ENCODE measurements at places on chromosomes 7 and 10. TPM values are rescaled to one million over a fixed set of nuclear protein-coding genes. Genes with fewer than 3 reads are reported as not detected.

The NPSR1 gene
- not detected for total RNA-seq

The MTPN gene
- total RNA-seq: 83.3 TPM

The STAM gene
- 23.7 TPM for total RNA-seq

The ZNF467 gene
- 4.2 TPM for total RNA-seq

The PRTFDC1 gene
- total RNA-seq: 15.4 TPM

The JCAD gene
- total RNA-seq: 26.1 TPM

The SORCS3 gene
- total RNA-seq: 1.4 TPM

The SPRN gene
- total RNA-seq: 0.82 TPM

The FKBP6 gene
- not detected for total RNA-seq

The ANXA8 gene
- 9.3 TPM for total RNA-seq

The STRA8 gene
- not detected for total RNA-seq

The MRLN gene
- total RNA-seq: 120 TPM

The HELLS gene
- total RNA-seq: 39.9 TPM

The ASIC3 gene
- 0.51 TPM for total RNA-seq

The LLCFC1 gene
- not detected for total RNA-seq

The GIMAP7 gene
- 8.2 TPM for total RNA-seq

The GPR158 gene
- 0.10 TPM for total RNA-seq

The PLXNA4 gene
- 5.7 TPM for total RNA-seq

The DRGX gene
- total RNA-seq: not detected

The C10orf143 gene
- total RNA-seq: 0.82 TPM

The TRPV6 gene
- total RNA-seq: 0.82 TPM

The RTKN2 gene
- total RNA-seq: 8.1 TPM

The CALML3 gene
- 9.4 TPM for total RNA-seq

The SFRP4 gene
- 49.5 TPM for total RNA-seq

The IMPDH1 gene
- total RNA-seq: 15.4 TPM

The LSM8 gene
- total RNA-seq: 36.6 TPM

The PCBD1 gene
- total RNA-seq: 30.9 TPM

The EGFR gene
- total RNA-seq: 58.1 TPM

The TMEM213 gene
- total RNA-seq: 0.51 TPM

The LIPF gene
- total RNA-seq: not detected

The HMX2 gene
- not detected for total RNA-seq

The FAM25C gene
- total RNA-seq: not detected

The PMS2 gene
- 17.7 TPM for total RNA-seq

The ASZ1 gene
- total RNA-seq: not detected

The SPDYE11 gene
- total RNA-seq: not detected

The ELMO1 gene
- 59.9 TPM for total RNA-seq

The SLC35G1 gene
- 8.2 TPM for total RNA-seq

The CFAP69 gene
- 8.0 TPM for total RNA-seq

The ACSM6 gene
- total RNA-seq: not detected

All from tongue (tissue), 3 donors.